Spleen (tissue), 13 donors: ENCODE measurements at places on chromosomes 11 and 22. TPM values are rescaled to one million over a fixed set of nuclear protein-coding genes. Genes with fewer than 3 reads are reported as not detected.

DNA sequence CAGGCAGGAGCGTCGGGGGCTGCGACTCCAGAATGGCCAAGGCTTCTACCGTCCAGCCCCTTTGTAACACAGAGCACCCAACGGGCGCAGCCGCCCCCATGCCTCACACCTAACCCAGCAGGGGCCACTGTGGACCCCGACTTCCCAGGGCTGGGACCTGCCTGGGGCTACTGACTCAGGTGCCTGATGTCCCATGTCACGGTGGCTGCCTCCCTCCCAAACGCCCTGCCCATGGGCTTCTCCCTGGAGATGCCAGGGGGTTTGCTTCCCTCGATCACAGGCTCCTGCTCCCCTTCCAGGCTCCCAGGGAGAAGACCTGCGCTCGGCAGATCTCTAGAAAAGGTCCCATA lies 84.0 kb downstream of the MYEOV start:
- peak; percentile 57 for DNase-seq

DNA sequence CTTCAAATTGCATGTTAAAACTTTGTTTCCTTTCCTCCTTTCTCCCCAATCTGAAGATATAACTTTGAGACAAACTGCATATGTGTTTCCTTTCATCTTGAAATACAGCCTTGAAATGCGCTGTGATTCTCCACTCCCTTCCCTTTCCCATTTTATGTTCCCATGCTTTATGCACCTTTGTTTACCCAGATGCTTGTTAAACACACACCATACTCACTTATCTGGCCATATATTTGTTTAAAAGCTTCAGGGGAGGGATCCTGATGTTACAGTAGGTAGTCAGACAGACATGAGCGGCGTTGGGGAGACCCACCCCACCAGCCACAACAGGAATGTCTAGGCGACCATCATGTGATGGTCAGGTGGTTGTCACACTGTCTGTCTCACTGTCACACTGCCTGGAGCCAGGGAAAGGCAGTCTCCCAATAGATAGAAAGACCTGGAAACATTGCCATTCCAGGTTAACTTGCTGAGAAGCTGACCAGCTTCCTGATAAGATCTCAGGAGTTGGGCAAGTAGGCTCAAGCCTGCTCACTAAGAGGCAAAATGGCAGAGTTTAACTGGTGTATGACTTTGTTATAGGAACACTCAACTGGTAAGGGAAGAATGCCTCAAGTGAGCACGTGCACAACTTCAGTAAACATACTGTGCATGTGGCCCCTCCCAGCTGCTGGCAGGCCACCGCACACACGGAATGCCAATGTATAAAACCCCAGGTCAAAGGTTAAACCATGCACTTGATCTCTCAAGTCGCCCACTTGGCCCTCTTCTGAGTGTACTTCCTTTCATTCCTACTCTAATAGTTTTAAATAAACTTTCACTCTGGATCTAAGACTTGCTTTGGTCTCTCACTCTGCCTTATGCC lies 23.5 kb upstream of the MSANTD2 start:
- DNase-seq, result no peak

DNA sequence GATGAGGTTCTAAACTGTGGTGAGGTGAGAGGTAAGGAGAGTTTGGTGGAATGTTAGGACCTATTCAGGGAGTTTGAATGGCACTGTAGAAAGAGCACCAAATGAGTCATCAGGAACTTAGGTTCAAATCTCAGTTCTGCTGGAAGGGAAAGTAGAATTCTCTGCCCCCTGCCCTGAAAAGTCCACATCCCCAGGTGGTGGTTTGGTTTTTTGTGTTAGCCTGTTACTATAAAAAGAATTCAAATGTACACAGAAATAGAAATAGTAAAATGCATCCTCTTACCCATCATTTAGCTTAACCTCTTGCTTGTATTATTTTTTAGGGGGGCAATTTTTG lies 20.2 kb downstream of the PPFIBP2 start:
- DNase-seq, result no peak

GRCh38 chr11:73295241-73295995 lies 12.7 kb upstream of the ARHGEF17 start:
- peak; percentile 90 for DNase-seq

- no peak for DNase-seq
Observed at GRCh38 chr22:29641042-29641699, 37.7 kb downstream of the NF2 start.

DNA sequence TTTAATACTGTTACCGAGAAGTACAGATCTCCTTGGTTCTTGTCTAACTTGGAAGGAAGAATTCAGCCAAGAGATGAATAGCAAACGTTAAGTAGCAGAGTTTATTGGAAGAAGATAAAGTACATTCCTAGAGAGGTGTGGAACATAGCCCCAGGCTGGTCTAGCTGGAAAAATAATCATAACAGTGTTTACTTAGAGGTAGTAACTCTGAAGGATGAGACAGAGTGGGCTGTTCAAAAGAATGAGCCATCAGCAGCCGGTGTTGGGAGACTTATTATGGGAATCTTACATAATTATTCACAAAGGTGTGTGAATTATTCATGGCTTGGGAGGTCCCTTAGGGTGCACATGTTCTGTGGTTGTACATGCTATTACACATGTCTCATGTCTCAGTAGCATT lies 276.5 kb downstream of the LUZP2 start:
- DNase-seq, result no peak

DNA sequence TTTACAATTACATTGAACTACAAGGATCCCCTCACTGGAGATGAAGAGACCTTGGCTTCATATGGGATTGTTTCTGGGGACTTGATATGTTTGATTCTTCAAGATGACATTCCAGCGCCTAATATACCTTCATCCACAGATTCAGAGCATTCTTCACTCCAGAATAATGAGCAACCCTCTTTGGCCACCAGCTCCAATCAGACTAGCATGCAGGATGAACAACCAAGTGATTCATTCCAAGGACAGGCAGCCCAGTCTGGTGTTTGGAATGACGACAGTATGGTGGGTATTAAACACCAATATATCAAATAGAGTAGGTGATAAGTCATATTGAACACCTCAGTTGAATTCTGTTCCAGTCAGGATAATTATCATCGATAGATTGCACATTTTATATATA lies 4.4 kb downstream of the FBXO7 start:
- no peak for DNase-seq

GRCh38 chr11:122717264-122717867 lies 61.8 kb downstream of the UBASH3B start:
- DNase-seq, result peak; percentile 92

DNA sequence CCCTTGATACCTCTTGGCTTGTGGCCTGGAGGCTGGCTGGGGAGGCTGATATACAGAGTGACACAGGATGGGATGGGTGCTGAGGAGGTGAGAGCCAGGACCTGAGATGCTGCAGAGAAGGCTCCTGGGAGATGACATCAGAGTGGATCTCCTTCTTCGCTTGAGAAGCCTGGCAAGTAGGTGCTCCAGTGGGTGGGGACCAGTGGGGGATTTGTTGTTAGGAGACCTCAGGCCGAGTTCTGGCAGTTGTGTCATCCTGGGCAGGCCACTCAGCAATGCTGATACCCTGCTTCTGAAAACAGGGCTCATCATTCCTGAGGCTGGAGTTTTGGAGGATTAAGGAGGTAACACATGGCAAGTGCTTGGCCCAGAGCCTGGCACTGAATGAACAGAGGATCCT lies 1.9 kb upstream of the NDUFV1 start:
- no peak for DNase-seq

GRCh38 chr22:36510384-36510783 lies 3.5 kb upstream of the FOXRED2 start:
- DNase-seq, result no peak

GRCh38 chr11:123191939-123192338 lies 3.1 kb downstream of the CLMP start:
- DNase-seq, result no peak

- DNase-seq, result no peak
Observed at GRCh38 chr11:64614917-64615316, 23.9 kb downstream of the SLC22A12 start.

DNA sequence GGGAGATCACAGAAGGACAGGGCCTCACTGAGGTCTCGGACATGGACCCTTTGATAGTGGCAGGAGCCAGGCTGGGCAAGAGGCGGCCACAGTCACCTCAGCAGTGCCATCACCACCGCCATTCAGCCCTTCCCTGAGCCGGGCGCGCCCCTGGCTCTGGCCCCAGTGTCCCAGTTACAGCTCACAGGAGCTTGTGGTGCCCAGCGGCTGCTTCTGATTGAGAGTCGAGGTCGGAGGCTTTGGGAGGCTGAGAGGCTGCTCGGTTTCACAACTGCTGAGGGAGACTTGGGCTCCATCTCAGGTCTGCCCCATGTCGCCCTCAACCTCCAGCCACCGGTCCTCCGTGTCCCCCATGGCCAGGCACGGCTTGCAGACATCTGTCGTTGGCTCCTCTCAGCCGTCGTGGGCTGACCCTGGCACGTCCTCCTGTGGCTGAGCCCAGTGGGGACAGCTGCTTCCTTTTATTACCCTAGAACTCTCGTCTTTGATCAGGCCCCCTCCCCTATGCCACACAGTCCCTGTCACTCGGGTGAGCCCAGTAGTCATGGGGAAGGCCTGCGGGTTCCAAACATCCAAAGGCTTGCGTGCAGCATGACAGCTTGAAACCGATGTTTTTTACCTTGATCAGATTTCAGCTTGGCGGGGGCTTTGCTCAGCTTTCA lies 28.4 kb upstream of the PPP6R3 start:
- DNase-seq, result no peak

GRCh38 chr11:72528121-72528520 lies 93.8 kb upstream of the CLPB start:
- DNase-seq, result no peak

GRCh38 chr11:71294846-71295600 lies 42.6 kb upstream of the SHANK2 start:
- no peak for DNase-seq

Gene TYR
- not detected for polyA plus RNA-seq

Gene GPHA2
- 1.2 TPM for polyA plus RNA-seq

Gene MPZL3
- 2.0 TPM for polyA plus RNA-seq

Gene TRIM49
- polyA plus RNA-seq, result not detected

Gene LMNTD2
- 8.3 TPM for polyA plus RNA-seq

Gene PKP3
- polyA plus RNA-seq, result 0.21 TPM

Gene CARD16
- 135 TPM for polyA plus RNA-seq

Gene SLC25A18
- 3.1 TPM for polyA plus RNA-seq

Gene C11orf65
- polyA plus RNA-seq, result 0.26 TPM

Gene CSNK1E
- polyA plus RNA-seq, result 73.9 TPM

Gene TAF10
- polyA plus RNA-seq, result 151 TPM

Gene PDGFB
- 1.7 TPM for polyA plus RNA-seq

Gene RASL10A
- 2.9 TPM for polyA plus RNA-seq
